ENCODE measurements at places on chromosomes 7 and 10.

DNA sequence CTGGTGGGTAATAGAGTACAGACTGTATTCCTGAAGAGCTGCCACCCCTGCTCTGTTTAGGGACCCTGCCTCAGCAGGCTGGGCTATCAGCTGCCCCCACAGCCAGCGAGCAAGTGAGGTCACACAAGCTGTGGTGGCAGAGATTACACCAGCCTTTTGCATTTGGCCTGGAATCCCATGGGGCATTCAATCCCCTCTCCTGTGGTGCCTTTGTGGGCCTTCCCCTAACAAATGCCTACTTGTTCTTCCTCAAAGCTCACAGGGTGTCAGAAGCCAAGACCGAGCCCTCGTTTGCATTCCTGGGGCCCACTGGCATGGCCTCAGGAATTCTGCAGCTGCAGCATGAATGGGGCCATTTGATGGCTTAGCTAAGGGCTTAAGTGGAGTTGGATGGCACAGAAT, 212.7 kb upstream of the PHYHIPL start:
- no peaks in the 10 kb centered on the region for H3K27me3 ChIP-seq
- H3K27ac ChIP-seq = no peak overlapping the region
- H3K4me3 ChIP-seq = no peak overlapping the region
- peaks cover 7% of the 10 kb centered on the region for H3K4me1 ChIP-seq
- DNase-seq = no peak

DNA sequence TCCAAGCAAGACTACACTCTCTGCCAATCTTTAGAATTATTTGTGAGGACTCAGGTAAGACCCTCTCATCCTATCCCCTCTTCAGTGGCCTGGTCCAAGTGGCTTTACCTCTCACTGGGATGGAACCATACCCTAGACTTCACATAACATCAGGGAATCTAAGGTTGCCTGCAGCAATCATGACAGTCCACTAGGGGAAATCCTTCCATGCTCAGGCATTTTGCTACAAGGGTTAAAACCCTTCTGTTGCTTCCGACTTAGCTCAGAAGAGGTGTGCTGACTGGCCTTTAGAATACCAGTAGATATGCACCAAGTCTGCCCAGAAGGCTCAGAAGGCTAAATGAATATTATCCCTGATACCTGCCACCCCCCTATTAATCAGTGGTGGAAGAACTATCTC, 24.9 kb upstream of the NPS start:
- no peak overlapping the region for H3K27ac ChIP-seq
- H3K36me3 ChIP-seq = no peaks in the 10 kb centered on the region
- no peak overlapping the region for H3K4me3 ChIP-seq
- DNase-seq = no peak
- no peaks in the 10 kb centered on the region for H3K27me3 ChIP-seq

DNA sequence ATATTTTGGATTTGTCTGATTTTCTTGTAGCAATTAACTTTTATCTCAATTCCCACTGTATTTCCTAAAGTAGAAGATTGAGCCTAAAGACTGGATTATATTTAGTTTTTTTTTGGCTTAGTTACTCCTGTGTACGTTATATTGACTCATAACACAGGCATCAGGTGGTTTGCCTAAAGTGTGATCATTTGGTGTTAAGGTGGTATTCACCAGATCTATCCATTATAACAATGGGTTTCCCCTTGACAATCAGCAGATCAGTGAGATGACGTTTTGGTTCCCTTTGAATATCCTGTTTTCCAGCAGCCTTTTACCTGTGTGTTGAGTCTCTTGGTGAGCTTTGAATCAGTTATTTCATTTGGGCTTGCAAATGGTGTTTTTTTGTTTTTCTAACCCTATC, 18.1 kb downstream of the MAPK8 start:
- H3K27ac ChIP-seq = no peak overlapping the region
- H3K27me3 ChIP-seq = no peaks in the 10 kb centered on the region
- no peak for DNase-seq
- no peak overlapping the region for H3K4me3 ChIP-seq

GRCh38 chr10:113897693-113898618, 43.5 kb downstream of the NHLRC2 start:
- H3K4me3 ChIP-seq = no peak overlapping the region
- H3K27me3 ChIP-seq = no peaks in the 10 kb centered on the region
- no peaks in the 10 kb centered on the region for H3K4me1 ChIP-seq
- no peaks in the 10 kb centered on the region for H3K36me3 ChIP-seq
- H3K27ac ChIP-seq = no peak overlapping the region
- no peak for DNase-seq

DNA sequence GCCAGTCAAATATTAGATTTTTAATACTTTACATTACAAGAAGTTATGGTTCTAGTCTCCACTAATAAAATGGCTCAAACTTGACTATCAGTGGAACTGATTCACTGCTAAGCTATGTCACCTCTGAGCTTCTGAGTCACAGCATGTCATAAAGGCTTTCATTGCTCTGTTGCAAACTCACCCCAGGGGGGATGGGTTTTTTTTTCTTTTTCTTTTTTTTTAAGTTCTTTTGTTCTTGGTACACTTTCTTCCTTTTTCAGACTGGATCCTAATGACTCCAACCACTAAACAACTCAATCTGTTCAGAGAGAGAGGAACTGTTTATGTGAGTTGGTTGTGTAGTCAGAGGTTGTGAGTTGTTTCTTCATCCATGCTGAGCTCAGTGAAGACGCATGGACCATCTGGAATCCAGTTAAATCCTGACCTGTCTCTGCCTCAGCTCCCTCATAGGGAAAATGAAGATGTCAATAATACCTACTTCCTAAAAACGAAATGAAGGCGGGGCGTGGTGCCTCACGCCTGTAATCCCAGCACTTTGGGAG, 11.0 kb downstream of the MYOF start:
- peak overlapping the region; percentile 63 for H3K27ac ChIP-seq
- H3K27me3 ChIP-seq = no peaks in the 10 kb centered on the region
- peaks cover 5% of the 10 kb centered on the region for H3K4me1 ChIP-seq
- no peaks in the 10 kb centered on the region for H3K36me3 ChIP-seq
- no peak overlapping the region for H3K4me3 ChIP-seq
